ENCODE measurements at places on chromosomes 6 and 20.

GRCh38 chr6:169795196-169795595, 43.8 kb downstream of the ERMARD start:
- DNase-seq = no peak

DNA sequence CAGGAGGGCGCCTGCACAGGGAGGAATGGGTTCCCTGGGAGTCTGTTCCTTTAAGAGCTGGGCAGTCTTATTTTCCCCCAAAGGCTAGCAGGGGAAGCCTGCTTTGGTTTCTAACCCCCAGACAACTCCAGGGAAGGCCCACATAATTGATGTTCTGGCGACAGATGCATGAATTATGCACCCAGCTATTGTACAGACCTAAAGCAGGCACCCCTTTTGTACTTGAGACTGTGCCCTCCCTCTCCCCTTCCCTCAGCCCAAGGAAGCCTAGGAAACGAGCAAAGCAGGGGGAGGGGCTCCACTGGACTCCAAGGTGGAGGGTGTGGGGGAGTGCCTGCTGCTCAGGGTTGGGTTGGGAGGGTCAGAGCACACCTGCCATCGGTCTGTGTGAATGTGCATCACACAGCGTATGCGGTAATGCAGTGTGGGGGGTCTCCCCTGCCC, 102.1 kb downstream of the KCNB1 start:
- no peak for DNase-seq

GRCh38 chr6:106530502-106530901, 98.8 kb downstream of the RTN4IP1 start:
- DNase-seq = no peak

GRCh38 chr6:93040375-93040774, 379.0 kb downstream of the EPHA7 start:
- DNase-seq = no peak

GRCh38 chr6:79076782-79077641, 1.0 kb downstream of the PHIP start:
- peak; percentile 93 for DNase-seq

- DNase-seq = no peak
These were observed 19.5 kb downstream of the LRRN4 start for GRCh38 chr20:6034134-6034969.

DNA sequence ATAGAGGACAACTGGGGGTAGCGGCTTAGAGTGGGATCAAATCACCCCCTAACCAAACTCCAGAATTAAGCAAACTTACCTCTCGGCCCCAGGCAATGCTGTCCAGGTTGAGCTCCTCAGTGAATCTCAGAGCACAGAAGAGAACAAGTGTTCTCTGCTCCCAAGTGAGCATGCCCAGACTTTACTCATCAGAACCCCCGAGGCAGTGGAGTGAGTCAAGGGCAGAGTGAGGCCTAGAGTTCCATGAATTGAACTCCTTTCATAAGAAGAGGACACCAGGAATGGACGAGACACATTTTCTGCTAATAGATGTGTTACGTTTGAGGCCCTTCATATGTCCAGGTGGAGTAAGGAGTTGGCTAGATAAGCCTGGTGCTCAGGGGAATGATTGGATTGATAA, 134.0 kb upstream of the DTNBP1 start:
- DNase-seq = no peak

DNA sequence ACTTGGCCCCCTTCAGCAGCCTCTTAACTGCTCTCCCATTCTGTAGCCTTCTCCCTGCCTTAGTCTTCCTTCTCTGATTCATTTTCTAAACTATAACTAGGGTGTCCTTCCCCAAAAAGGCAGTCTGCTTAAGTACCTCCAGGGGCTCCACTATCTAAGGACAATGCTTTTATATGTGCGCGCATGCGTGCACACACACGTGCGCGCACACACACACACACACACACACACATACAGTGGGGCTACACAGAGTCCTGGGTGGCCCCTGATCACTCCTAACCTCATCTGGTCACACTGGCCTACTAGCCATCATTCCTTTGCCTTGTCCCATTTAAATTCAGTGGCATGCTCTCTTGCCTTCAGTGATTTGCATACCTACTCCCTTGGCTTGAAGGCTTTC, 654.3 kb upstream of the CHD6 start:
- no peak for DNase-seq

DNA sequence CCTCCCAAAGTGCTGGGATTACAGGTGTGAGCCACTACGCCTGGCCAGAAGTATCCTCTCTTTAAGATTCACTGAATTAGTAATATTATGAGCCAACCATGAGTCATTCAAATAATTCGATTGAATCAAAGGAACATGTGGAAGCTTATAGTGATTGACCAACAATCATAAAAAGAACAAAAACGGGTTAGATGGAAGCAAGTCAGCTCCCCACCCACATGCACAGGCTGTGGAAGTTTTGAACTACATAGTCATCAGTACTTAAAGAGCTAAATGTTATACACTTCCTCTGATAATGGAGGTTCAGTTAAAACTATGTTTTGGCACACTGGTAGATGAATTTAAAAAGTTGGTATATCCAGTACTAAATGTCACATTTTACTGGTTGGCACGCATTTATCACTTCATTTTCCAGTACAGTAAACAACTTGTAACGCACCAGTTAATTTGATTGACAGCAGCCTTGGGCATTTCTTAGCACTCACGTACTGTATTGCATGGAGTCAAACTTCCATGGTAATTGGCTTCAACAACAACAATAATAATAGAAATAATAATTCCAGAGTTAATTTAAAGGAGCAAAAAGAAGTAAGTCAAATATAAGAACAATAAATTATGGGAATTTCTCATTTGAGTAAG, 1107.3 kb upstream of the MAP3K7 start:
- no peak for DNase-seq

- DNase-seq = no peak
These were observed 1.8 kb downstream of the RBCK1 start for GRCh38 chr20:409697-410559.

GRCh38 chr6:44598679-44599078, 211.2 kb downstream of the CDC5L start:
- DNase-seq = no peak

DNA sequence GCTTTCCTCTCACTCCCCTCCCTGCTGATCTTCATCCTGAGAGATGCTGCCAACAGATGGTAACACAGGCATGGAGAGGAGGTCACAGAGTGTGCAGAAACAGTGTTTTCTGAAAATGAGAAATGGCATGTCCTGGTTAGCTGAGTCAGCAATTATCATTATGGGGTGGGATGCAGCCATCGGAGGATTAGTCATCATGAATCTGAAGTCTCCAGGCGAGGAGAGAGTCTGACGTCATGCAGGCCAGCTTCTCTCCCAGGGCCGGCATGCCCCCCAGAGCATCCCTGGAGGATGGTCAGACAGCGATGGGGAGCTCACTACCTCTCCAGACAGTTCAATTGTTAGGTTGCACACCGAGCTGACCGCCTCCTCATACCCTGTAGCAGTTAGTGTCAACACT, 4.7 kb upstream of the GTSF1L start:
- DNase-seq = no peak

DNA sequence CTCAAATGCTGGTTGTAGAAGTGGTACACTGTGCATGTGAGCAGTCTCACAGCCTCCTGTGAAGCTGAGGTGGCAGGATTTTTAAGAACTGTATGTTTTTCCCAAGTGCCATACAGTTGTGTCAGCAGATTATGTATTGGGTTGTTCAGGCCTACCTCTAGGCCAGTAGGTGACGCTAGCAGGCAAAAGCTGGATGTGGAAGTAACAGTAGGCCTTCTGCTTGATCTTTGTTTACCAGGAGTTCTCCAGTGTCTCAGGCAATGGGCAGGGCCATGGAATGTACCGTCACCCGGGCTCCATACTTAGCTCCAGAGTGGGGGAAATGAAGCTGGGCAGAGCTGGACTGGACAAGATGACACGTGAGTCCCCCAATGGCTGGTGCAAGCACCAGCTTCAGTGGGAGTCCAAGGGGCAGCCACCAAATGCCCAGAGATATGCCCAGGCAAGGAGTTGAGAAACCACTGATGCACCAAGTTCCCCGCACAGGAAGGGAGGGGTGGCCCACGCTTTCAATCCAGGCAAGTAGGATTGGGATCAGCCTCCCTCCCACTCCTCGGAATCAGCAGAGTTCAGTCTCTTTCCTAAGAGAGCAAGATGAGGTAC, 289.7 kb downstream of the HTR1B start:
- peak; percentile 10 for DNase-seq

GRCh38 chr6:3157131-3157933, at the start of gene TUBB2A:
Gene TUBB2A (minus strand): TSS chr6:3157544. CDS start chr6:3157463, 81 bp downstream.
- DNase-seq = peak; percentile 50

DNA sequence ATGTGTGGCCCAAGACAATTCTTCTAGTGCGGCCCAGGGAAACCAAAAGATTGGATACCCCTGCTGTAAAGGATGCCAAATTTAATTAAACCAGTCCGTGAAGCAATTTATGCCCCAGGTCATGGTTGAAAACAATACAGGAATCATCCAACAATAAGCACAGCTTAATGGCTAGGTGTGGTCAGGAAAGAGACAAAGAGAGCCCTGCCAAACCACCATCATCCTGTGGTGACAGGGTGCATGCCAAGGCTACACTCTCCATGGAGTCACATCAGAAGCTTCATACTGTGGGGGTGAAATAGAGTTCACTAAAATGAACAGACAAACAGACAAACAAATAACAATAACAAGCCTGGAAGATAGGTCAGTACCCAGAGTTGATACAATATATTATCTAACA, 62.7 kb downstream of the DZANK1 start:
- no peak for DNase-seq

DNA sequence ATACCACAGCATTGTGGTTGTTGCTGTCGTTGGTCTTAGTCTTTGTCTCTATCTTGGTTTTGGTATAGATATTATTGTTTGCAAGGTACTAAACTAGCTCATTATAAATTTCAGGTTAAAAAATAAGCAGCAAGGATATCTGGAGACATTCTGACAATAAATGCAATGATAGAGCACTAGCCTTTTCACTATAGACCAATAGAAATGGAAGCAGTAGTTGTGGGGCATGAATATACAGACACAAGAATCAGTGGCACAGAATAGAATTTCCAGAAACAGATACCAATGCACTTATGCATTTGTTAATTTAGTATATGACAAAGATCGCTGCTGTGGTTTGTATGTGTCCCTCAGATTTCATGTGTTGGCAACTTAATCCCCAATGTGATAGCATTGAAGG, 31.1 kb upstream of the CFAP206 start:
- DNase-seq = no peak

- DNase-seq = peak; percentile 54
These were observed 67.2 kb upstream of the TBC1D7 start for GRCh38 chr6:13395272-13396237.

DNA sequence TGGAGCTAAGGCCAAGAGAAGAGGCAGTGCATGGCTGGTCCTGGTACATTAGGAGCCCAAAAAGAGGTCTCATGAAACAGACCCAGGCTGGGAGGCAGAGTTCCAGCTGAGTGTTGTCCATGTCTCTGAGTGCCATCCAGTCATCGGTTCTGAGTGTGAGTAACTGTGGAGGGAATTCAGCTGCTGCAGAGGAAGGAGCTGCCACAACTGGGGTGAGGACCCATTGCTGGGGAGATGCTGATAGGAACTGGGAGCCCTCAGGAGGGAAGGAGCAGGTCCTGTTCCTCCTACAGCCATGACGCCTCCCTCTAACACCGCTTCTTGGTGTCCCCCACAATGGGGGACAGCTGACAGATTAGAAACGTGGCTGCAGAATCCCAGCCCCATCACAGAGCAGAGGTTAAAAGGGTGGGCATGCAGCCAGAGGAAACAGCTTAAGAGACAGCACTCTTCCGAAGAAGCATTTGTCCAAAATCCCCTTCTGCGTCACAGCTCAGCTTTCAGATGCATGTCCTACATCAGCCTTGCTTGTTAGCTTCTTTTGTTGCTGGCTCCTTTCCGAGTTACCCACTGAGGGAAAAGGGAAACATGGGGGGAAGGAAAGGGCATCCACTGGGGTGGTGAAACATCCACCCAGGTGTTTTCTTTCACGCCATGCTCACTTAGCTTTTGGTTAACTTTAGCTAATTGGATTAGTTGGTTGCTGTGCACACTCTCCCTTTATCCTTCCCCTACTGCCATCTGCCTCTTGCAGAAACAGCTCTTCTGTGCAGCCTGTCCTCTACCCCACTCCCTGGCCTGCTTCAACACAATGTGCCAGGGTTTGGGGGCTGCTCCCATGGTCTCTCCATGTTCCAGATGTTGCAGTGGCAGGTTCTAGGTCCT, 239.2 kb downstream of the SYNDIG1 start:
- DNase-seq = no peak

DNA sequence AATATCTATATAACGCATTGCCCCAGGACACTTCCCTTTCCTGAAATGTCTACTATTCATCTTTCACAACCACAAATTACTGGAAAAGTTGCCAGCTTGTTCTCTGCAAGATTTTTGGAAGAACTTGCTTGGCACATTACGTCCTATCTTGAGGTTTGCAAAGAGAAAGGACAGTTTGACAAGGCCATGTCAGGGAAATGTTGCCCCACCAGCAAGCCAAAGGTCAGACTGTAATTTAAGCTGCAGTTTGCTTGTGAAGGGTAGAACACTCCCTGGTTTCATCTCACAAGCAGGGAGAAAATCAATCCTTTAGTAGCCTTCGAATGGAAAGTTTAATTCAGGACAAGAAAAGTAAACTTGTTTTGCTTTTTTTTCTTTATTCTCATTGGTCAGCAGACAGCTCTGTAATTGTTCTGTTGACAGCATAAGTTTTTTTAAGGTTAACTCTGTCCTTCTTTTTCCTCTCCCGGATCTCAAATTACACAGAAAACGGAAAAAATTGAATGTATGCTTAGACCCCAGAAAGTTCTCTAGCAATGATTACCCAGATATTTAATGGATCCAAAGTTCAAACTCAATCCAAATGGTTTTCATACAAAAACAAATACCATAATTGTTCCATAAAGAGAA, 541.8 kb upstream of the NRSN1 start:
- no peak for DNase-seq

DNA sequence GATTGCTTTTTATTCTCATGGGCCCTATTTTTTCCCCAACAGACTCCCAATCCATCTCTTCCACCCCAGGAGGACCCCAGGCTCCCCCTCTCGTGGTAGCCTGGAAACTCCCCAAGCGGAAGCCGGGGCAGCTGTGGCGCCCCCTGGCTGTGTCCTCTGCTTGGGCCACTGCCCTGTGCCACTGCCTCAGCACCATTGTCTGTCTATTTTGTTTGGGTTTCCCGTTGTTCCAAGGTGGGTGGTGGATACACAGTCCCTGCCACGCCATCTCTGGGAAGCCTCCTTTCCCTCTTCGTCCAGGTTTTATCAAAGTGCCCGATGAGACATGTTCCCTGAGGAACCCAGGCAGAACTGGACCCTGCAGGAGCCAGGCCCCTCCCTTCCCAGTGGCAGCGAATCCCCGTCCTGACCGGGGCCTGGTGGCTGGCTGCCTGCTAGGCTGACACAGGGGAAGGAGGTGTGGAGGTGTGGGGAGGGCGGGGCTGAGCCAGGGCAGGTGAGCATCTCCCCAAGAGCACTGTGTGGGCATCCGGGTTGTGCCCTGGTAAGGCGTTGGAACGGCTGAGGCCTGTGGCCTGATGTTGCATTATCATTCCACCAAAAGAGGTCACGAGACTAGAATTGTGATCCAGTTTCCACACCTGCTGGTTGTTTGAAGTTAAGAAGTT, 228.2 kb downstream of the CDH4 start:
- no peak for DNase-seq

- no peak for DNase-seq
These were observed 631.3 kb downstream of the TFAP2A start for GRCh38 chr6:9783567-9783966.

GRCh38 chr20:63333241-63333836, 27.8 kb downstream of the CHRNA4 start:
- no peak for DNase-seq

Data from HAP-1 (cell line).